ENCODE measurements at places on chromosomes 5 and 9.

- DNase-seq = no peak
Observed at GRCh38 chr5:66850354-66851075, 254.3 kb downstream of the MAST4 start.

DNA sequence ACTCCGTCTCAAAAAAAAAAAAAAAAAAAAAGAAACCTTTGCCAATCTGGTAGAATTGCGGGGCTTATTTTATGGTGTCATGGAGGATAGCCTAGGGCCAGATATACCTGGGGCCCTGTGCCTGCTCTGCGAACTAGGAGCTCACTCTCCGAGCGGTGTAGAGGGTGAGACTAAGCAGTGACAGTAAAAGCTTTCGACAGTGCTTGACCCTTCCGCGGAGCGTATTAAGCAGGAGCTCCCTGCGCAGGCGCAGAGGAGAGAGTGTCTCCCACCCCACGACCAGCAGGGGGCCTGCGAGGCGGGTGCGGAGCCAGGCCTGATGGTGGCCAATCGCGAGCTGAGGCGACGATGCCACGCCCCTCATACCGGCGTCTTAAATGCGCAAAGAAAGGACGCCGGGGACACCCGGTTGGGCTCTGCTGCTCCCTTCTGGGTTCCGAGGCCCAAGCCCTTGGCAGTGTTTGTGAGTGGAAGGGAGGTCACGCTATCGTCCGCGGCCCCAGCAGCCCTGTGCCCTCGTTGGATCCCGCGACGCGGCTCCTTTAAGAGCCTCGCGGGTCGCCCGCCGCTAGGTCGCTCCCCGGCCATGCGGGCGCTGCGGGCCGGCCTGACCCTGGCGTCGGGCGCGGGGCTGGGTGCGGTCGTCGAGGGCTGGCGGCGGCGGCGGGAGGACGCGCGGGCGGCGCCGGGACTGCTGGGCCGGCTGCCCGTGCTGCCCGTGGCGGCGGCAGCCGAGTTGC, at the start of gene ENDOG:
TSS of gene ENDOG (plus strand) at position 402 of the 740 bp plus-strand sequence. CDS start at position 587, 185 bp downstream.
- DNase-seq = peak; percentile 88

DNA sequence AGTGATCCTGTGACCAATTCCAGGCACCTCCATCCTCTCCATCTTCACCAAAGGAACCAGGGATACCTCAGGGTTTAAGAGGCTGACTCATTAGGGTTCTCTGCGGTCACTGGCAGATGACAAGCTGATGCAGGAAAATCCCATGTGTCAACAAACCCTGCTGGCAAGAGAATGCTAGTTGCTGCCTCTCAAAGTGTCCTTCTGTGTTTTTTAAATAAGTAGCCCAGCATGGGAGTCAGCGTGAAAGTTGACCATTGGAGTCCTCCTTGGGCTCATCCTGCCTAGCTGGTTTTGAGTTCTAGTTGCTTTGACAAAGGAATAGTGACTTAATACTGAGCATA, 200.2 kb downstream of the SLIT3 start:
- DNase-seq = no peak

GRCh38 chr5:6365142-6365976, 13.0 kb downstream of the MED10 start:
- no peak for DNase-seq

DNA sequence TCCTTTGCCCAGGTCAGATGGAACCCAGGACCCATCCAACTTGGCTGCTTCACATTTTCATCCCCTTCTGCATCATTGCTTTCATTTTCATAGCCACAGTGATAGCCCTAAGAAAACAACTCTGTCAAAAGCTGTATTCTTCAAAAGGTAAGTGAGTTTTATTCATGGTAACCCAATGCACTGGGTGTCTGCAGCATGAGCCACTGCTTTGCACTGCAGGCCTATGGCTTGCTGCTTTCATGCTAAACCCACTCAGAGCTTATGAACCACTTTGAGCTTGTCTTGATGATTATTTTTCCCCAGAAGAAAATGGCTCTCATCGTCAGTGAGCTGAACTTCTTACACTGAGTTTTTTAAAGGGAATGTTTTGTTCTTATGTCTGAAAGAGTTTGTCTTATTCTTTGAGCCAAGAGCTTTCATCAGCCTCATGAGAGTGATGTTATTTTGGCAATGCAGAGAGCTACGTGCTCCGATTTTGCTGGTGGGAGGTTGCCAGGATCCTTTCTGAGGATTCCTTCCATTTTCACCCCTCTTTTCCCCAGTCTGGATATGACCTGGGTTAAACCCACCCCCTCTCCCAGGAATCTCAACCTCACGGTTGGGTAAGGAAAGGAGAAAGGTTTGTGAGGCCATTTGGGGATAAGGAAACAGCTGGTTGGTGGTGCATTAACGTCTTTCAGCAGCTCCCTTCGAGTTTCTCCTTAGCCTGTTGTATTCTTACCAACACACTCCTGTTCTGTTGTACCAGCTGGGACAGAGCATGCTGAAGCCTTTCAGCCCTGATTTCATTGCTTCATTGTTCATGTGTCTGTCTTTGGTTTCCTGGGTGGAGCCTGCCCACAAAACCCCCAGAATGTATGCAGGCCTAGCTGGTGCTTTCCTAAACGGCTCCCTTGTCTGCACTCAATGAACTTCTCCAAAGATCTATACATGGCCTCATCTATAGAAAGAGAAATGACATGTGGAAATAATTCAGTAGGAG, 47.6 kb downstream of the PDCD1LG2 start:
- no peak for DNase-seq

- DNase-seq = no peak
Observed at GRCh38 chr9:133050142-133050541, 11.6 kb upstream of the CEL start.

GRCh38 chr9:116154976-116155697, 1.5 kb downstream of the PAPPA start:
- no peak for DNase-seq

DNA sequence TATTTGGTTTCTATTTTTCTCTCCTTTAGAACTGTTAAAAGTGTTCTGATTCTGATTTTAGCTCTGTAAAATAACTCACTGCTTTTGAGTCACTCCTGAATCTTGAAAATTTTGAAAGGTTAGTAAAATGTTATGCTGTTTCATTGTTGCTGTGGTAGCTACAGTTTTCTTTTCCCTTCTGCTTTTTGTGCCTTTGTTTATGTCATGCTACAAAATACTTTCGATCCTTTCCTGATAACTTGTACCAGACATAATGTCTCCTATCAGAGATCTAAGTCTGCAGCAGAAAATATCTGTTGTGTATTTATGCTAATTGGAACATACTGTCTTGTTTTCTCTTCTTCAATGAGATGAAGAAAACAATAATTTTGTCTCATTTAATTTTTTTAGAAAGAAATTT, 26.9 kb upstream of the CEP120 start:
- no peak for DNase-seq

DNA sequence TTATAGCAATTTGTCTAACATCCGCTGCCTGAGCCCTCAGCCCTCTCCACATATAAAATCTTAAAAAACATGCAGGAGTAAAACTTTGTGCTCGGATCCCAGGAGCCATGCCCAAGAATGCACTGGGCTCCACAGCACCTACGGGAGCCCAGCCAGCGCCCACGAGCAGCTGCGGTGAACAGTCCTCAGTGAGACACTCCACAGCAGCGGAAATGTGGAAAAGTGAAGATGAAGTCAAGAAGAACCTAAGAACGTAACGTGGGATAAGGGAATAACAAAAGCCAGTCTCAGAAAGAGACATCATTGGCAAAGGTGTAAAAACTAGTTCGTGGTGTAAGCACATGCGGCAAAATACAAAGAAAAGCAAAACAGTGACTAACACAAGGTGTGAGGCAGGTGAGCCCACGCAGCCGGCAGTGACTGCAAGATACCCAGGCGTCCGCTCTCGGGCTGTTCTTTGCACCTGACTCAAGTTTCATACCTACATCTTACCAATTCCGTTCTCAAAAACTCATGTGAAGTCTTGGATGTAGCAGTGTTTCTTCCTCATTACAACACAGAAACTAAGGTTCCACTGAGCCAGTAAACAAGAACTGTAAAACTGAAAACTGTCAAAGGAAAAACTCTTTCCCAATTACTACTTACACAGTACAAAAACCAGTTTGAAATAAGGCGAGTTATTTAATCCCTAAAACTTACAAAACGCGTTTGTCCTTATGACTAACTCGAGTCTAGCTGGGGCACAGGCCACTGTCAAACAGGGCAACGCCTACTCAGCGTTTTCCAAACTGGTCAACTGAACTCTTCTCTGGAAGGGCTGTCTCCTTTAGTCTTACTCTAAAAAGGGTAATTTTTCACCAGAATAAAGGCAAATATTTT, 1.7 kb downstream of the CAMSAP1 start:
- DNase-seq = no peak

DNA sequence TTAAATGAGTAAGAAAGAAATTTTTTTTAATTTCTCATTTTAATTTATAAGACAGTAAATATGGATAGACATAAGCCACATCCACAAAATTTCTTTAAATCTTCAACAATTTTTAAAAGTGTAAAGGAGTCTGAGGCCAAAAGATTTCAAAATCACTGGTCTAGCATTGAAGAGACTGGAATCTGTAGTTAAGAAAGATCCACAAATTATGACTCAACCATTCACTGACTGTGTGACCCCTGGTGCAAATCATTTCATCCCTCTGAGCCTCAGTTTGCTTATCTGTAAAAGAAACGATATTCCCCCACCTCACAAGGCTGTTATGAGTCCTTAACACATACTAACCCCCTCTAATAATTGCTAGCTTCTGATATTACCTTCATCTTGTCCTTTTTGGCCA, 98.5 kb downstream of the EBF1 start:
- DNase-seq = no peak

DNA sequence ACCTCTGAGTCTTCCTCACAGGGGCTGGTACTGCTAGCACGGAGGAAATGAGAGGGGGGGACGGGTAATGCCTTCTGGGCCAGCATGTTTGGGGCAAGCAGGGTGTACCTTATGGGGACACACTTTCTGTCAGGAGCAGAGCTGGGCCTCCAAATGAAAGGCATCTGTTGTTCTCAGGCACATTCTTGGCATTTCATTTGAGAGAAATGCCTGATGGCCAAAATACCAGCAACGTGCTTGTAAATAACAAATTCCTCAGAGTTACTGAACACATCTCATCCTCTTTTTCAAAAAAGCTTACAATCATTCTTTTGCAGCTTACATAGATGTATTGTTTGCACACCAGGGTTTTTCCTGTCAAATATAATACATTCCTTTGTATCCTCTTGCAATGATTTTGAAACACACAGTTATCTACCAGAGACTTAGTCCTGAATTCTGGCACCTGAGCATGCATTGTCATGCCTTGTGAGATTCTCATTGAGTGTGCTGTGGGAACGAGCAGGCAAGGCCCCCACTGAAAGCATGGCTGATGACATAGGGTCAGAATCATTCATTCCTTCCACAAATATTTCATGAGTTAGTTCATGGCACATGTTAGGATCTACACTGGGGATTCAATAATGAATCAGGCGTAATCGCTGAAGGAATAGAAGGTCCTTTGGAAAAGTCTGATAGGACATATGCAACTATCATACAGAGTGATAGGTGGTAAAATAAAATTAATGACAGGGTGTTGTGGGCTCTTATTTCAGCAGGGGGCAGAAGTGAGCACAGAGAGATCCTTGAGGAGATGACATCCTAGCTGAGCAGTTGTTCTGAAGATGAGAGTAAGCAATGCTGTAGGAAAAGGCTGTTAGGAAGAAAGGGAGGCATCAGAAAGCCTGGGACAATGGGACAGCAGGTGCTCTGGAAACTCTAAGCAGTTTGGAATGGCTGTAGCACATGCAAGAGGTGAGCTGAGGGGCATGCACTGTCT, 260.9 kb upstream of the TUT7 start:
- no peak for DNase-seq

DNA sequence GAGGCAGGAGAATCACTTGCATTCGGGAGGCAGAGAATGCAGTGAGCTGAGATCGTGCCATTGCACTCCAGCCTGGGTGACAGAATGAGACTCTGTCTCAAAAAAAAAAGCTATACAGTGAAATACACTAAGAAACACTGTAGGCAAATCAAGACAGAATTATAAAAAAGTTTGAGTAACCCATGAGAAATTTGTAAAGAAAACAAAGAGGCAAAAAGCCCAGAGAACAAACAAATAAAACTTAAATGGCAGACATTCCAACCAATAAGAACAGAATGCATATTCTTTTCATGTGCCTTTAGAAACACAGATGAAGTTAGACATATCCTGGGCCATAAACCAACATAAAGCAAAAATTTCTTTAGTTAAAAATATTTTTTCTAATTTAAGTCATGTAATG, 30.6 kb downstream of the ZNF169 start:
- DNase-seq = no peak

- DNase-seq = no peak
Observed at GRCh38 chr5:172554562-172554961, 86.5 kb upstream of the NEURL1B start.

All from cortex of kidney (tissue), 1 donor.